WTC11 (cell line): ENCODE measurements at places on chromosomes 5 and 9. TPM values are rescaled to one million over a fixed set of nuclear protein-coding genes. Genes with fewer than 3 reads are reported as not detected.

DNA sequence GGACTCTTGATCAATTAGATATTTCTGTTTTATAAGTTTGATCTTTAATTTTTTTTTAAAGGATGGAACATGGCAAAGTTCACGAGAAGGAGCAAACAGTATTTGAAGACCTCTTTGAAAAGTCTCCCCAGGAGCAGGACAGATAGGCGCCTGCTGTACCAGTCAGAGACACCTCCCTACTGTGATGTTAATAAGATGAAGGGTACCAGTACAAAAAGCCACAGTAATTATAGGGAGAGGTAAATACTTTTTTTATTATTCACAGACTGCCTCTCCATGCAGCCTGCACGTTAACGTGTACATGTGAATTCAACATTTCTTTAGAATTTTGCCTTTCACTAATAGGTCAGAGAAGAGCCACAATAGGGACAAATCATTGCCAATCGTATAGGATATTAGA is 146.5 kb upstream of the CDH6 start:
- DNase-seq = no peak

DNA sequence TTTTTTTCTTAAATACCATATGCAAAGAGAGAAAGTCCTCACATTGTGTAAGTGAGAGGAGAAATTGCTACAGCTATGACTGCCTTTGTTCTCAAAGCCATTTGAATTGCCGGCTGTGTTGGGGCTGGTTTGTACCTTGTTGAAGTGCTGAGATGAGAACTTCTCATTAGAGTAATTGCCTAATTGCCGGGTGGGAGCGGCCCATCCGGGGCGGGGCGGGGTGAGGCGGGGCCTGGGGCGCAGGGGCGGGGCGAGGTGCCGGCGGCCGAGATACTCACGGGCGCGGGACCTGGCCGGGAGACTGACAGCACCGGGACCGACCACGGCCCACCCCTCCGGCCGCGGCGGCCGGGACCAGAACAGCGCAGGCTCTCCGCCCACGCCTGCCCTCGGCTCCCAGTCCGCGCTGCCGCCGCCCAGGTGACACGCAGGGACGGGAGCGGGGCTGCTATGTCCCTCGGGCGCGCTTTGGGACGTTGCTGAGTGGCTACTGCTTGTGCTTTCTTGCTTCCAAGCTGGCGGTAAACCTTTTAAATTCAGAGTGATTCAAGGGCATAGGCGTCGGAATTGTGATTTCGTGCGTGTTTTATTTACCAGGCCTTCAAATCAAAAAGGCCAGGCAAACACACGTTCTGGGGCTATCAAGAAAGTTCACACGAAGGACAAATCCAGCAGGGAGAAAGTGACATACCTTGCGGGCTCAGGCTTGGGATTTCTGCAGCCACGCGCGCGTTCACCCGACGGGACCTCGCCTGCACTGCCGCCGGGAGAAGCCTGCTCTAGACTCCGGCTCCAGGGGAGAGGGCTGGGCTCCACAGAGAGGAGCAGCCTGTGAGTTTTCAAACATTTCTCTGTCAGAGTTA is 269.1 kb downstream of the FANCC start:
- DNase-seq = peak; percentile 72

The PCDHGB2 gene
- total RNA-seq = 4.1 to 5.5 TPM (median 5.2 TPM) in 3 replicates

GRCh38 chr5:112581811-112582320 is 155.8 kb upstream of the APC start:
- DNase-seq = no peak

GRCh38 chr9:37197158-37198038 is 77.0 kb downstream of the ZCCHC7 start:
- no peak for DNase-seq

- peak; percentile 5 for DNase-seq
Measured at GRCh38 chr9:93650448-93650847, 74.1 kb downstream of the PHF2 start.

- no peak for DNase-seq
Measured at GRCh38 chr9:98150721-98151120, 31.7 kb upstream of the TRIM14 start.

GRCh38 chr5:27140831-27141230 is 102.4 kb upstream of the CDH9 start:
- no peak for DNase-seq

DNA sequence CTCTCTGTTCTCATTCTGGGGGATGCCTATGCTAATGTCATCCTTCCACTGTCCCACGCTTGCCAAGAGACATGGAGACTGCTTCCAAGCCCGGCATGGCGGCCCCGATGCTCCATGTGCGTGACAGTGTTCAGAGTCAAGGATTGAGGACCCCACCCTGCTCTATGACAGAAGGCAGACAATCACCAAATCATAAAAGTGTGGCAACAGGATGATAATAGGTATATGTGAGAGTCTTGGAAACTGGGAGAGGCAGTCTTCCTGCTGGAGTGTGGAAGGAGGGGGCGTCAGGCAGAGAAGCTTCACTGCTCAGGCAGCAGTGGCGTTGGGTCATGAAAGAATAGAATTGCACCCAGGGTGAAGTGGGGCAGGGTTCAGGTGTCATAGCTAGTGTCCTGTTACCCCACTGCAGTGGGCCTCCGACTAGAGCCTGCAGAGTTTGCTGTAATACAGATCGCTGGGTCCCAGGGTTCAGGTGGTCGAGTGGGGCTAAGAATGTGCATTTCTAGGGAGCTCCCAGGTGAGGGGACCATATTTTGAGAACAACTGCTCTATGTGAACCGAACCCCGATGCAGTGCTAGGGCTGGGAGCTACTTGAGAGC is 12.5 kb upstream of the GADD45G start:
- no peak for DNase-seq

DNA sequence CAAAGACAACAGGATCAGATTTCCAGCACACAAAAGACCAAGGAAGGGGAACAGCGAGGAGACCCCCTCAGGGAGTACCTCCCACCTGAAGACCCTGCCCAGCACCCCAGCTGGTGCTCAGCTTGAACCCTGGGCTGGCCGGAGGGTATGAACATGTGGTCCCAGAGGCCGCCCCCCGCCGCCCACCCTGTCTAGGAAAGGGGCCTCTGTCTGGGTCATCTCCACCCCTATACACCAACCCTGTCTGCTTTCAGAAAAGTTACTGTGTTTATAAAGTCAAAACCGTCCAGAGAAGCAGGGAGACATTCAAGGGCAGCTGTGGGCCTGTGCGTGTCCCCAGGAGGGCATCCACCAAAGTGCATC is 72.2 kb downstream of the ADAMTS2 start:
- DNase-seq = no peak

DNA sequence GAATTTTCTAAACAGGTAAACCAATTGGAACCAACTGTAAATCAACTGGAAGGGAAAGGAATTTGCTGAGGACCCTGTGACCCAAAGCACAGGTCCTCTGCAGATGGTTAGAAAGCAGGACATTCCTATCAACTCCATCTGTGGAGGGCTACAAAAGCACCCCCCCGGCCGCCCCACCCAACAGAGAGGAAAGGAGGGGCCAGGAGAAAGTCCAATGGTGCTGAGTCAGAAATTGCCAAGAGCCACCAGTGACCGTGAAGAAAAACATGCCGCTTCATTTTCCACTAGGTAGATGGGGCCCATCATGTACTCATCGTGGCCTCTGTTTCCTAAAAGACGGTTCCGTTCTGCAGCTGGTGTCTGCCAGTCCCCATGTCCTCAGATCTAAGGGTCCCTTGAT is 66.3 kb downstream of the RAPGEF1 start:
- DNase-seq = no peak

The REEP2 gene
- total RNA-seq = 47.7 to 51.1 TPM (median 50.9 TPM) in 3 replicates

- DNase-seq = no peak
Measured at GRCh38 chr9:14690948-14691730, 2.1 kb downstream of the ZDHHC21 start.

The GRM6 gene
- total RNA-seq = 0.05 to 0.33 TPM in 2 of 3 replicates, not detected in the other

DNA sequence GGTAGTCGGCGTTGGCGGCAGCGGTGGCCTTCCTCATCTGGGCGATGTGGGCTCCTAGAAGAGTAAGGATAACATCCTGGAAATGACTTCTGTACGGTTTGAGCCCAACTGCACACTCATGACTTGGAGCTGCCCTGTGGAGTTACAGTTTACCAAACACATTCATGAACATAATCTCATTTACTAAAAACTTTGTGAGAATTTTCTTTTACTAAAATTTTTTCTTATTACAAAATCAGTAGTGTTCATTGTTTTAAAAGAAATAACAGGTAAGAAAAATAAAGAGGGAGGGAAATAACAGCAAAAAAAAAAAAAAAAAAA is 5.3 kb downstream of the FOXE1 start:
- DNase-seq = no peak

DNA sequence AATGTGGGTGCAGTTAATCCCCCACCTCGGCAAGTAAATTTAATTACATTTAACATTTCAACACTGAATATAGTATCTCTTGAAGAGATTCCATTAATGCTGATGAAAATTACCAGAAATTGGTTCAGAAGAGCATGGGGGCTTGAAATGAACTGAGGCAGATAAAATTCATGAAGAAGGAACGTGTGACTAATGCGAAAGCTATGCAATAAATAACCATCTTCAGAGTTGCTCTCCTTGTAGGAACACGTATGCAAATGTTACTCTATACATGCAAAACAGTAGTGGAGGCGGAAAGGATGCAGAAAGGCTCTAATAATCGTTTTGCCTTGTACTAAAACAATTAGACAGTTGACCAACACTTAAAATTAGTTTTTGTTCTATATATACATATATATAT is 320.2 kb downstream of the CTNND2 start:
- no peak for DNase-seq

The PCYOX1L gene
- 8.1 to 19.2 TPM (median 17.2 TPM) in 3 replicates for total RNA-seq

GRCh38 chr5:3348576-3349535 is 246.8 kb upstream of the IRX1 start:
- DNase-seq = no peak

- no peak for DNase-seq
Measured at GRCh38 chr9:34587271-34587670, 2.3 kb downstream of the CNTFR start.

DNA sequence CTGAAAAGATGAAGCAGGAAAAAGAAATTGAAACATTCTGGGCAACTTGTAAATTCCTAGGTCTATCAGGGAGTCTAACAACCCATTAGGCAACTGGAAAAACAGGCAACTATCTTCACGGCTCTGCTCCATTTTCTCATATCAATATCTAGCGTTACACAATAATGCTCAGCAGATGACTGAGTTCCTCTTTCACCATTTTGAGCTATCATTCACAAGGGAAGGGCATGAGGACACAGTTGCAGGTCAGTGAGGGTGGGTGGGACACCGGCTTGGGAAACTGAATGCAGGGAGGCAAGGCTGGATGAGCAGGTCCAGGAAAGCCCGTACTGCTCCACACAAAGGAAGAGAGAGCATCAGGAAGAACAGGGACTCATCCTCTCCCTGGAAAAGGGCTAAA is 67.0 kb downstream of the FRMD3 start:
- no peak for DNase-seq

DNA sequence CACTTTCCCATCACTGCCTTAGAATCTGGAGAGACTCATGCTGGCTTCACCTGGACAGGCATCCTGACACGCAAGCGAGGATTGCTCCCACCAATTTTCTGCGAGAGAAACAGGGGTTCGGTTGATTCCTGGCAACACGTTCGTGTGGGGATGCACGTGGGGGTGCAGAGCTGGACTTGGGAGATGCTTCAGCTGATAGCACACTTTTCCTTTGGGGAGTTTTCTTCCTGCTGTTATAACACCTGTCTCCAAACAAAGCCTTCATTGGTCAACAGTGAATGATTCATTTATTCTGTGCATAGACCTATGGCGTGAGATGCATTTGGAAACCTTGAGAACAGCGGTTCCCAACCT is 50.0 kb downstream of the ROPN1L start:
- no peak for DNase-seq

The FST gene
- total RNA-seq = 11.8 to 12.9 TPM (median 12.8 TPM) in 3 replicates

The FOXD4L5 gene
- 0.07 to 0.11 TPM in 2 of 3 replicates, not detected in the other for total RNA-seq

GRCh38 chr5:57900381-57900944 is 417.9 kb upstream of the ACTBL2 start:
- DNase-seq = no peak

GRCh38 chr9:21402386-21403251 is 6.3 kb upstream of the IFNA8 start:
- peak; percentile 71 for DNase-seq

The TOR4A gene
- total RNA-seq = 7.3 to 11.8 TPM (median 11.3 TPM) in 3 replicates

The PSMD5 gene
- 61.1 to 65.9 TPM (median 65.8 TPM) in 3 replicates for total RNA-seq

DNA sequence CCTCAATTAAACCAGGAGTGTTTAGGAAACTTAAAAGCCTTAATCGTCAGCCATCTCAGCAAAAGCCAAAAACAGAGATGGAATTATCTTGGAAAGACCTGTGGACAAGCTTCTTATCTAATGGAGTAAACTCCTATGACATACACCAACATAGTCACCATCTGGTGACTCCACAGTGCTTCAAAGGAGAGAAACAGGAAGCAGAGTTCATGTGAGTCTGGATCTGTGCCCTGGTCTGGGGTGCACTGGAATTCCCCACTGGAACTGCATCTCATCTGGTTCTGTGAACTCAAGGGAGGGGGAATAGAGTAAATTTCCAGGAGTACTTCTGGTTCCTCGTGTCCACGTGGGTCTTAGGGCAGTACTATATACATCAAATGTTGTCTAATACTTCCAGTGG is 36.3 kb upstream of the KCNN2 start:
- DNase-seq = no peak

DNA sequence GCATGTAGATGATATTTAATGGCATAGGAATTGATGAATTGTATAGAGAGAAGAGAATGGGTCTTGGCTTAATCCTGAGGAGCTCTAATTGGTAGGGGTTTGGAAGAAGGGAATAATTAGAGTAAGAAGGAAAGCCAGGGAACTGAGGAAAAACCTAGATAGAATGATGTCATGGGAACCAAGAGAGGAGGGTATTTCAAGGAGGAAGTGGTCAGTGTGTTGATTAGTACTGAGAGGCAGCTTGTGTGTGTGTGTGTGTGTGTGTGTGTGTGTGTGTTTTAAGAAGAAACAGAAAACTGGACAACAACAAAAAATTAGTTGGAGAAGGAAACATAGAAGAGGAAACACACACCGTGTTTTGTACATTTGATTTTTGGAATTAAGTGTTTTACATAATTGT is 42.8 kb downstream of the MAST4 start:
- DNase-seq = no peak

The C1QTNF2 gene
- total RNA-seq = 0.25 to 0.52 TPM (median 0.44 TPM) in 3 replicates

The TAF11L8 gene
- not detected in 3 replicates for total RNA-seq

The TPPP gene
- 1.8 to 2.1 TPM (median 1.8 TPM) in 3 replicates for total RNA-seq

DNA sequence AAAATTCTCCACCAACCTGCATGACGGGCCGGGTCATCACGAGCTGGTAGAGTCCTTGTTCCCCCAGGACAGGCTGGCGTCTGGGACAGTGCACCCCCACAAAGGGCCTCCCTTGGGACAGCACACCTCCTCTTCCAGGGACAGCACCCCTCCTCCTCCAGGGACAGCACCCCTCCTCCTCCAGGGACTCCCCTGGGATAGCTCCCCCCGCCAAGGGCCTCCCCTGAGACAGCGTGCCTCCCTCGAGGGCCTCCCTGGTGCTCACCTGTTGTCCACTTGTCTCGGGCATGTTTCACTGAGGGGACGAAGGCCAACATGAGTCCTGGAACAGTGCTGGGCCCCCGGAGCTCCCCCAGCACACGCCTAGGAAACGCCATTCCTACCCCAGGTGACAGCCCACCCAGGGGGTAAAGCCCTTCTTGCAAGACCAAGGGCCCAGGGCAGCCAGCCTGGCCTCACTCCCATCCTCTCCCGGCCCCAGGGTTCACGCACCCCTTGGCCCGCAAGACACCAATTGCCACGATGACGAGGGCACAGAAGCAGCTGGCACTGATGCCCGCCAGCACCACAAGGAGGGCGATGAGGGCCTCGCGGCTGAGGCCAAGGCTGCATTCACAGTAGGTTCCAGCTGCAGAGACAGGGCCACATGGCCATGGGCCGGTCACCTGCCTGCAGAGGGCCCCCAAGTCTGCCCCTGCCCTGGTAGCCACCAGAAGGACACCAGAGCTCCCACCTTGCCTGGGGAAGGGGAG is 531 bp downstream of the TMEM210 start:
- DNase-seq = no peak

- DNase-seq = peak; percentile 25
Measured at GRCh38 chr5:22242532-22242931, 610.6 kb downstream of the CDH12 start.
